ENCODE measurements at places on chromosomes 11 and 22. TPM values are rescaled to one million over a fixed set of nuclear protein-coding genes. Genes with fewer than 3 reads are reported as not detected.
A peak's percentile ranks its signal among the peaks of the same experiment; 100 is the strongest.

DNA sequence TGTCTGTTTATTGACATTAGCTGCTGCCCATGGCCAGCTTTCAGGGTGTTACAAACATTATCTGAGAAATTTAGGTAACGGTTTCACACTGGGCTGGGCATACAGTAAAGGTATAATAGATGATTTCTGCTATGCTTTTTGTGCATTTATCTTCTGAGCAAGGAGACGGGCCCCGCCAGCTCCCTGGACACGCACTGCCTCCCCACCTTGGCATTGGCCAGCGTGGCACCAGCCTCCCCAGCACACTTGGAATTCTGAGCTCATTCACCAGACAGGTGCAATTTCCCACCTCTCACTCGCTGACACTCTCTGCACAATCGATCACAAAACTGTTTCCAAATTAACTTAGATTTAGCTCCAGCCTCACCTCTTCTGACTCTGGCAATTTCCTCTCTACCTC is 222.8 kb downstream of the CEP164 start:
- DNase-seq = no peak

GRCh38 chr11:122703541-122704272 is 48.2 kb downstream of the UBASH3B start:
- DNase-seq = no peak

- no peak for DNase-seq
Observed at GRCh38 chr11:76510060-76511047, 65.5 kb downstream of the EMSY start.

DNA sequence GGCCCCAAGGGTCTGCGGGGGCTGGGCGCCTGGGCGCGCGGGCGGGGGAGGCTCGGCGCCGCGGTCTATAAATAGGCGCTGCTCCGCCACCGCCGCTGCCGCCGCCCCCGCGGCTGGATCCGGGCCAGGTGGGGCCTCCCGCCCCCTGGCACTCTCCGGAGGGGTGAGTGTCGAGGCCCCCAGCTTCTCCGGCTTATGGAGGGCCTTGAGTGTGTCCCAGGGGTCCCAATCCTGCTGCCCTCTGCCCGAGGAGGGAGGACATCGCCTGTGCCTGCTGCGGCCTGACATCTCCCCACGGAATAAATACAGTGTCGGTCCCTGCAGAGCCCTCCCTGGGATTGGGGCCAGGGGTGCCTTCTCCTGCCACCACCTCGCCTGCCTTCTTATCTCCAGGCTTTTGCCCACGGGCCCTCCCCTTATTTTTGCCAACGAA is 4.3 kb upstream of the GP1BB start:
- peak; percentile 93 for DNase-seq

GRCh38 chr22:50544746-50545253 is 899 bp upstream of the KLHDC7B start:
- DNase-seq = peak; percentile 79

GRCh38 chr11:75349521-75350116 is 1.8 kb downstream of the ARRB1 start:
- DNase-seq = no peak

DNA sequence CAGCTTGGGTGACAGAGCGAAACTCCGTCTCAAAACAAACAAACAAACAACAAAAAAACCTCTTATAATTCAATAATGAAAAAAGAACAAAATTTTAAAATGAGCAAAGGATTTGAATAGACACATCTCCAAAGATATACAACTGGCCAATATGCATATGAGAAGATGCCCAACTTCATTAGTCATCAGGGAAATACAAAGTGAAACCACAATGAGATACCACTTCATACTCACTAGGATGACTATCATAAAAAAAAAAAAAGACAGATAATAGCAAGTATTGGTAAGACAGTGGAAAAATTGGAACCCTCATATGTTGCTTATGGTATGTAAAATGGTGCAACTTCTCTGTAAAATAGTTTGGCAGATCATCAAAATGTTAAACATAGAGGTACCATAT is 28.7 kb upstream of the BARX2 start:
- DNase-seq = no peak

GRCh38 chr11:18285841-18286240 is 19.8 kb downstream of the SAA1 start:
- DNase-seq = no peak

DNA sequence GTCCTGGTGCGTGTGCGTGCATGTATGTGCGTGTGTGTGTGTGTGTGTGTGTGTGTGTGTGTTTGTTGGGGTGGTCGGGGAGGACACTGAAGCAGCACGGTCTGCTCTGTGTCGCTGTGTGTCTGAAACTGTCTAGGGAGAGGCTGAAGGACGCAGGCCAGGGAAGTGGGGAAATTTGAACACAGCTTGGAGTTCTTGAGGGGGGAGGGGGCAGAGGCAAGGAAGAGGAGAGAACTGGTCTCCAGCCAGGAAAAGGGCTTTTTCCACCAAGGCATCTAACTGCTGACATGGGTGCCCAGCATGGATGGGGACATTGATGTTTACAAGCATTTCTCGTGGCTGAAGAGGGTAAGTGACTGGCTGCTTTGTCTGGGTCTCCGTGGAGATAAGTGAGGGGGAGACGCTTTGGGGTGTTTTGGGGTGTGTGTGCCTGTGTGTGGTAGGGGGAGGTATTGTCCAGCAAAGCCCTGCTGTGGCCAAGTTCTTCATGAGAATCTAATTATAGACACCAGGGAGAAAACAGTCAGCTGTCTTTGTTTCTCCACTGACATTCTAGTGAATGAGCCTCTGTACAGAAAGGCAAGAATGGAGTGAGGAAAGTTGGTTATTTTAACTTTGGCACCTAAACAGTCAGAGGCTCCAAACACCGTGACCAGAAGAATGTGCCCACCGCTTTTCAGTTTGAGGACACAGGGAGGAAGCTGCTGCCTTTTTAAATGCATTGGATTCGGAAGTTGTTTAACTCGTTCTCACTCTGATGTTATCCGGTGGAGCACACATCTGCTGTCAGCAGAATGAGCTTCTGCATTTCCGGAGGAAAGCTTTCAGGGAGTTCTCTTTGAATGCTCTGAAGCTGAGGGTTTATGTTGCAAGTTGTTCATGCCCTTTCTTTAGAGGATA is 63.7 kb downstream of the PPFIBP2 start:
- DNase-seq = peak; percentile 78

DNA sequence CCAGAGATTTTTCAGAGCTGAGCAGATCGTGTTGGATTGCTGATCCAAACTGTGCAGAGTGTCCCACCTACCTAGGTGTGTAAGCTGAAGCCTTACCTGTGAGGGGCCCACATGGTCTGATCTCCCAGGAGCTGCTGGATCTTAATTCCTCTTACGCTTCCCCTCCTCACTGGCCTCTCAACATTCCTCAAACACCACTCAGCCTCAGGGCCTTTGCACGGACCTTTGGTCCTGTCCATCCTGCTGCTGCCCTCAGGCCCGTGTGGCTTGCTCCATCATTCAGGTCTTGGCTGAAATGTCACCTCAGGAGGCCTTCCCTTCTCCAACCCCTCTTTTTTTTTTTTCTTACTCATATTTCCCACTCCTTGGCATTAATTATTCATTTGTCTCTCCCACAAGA is 21.1 kb upstream of the RAB1B start:
- DNase-seq = peak; percentile 26

DNA sequence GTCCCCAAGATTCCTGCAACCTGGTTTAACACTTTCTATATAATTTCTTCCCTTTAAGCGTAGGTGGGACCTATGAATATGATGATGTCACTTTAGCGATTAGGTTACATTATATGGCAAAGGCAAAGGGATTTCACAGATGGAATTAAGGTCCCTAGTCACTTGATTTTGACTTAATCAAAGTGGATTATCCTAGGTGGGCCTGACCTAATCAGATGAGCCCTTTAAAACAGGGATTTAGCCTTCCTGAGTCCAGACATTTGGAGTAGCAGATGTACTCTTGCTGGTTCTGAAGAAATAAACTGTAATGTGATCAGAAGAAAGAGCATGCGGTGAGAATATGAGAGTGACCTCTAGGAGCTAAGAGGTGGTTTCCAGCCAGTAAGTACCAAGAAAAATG is 67.8 kb upstream of the LIN7C start:
- DNase-seq = no peak

- DNase-seq = no peak
Observed at GRCh38 chr11:103683576-103683975, 352.9 kb upstream of the DDI1 start.

DNA sequence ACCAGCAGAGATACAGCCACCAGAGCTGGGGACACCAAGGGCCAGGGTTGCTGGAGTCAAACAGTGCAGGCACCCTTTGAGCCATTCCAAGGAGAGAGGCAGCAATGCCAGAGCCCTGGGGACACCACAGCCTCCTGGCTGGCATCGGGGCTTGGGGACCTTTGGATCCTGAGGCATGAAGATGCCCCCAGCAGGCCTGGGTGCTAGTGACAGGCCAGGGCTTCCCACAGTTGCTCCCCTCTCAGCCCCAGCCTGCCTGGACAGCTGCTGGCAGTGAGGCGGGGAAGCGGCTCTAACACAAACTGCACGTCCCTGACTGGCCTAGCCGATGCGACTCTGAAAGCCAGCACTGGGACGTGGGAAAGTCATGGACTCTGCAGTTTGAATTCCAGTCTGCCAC is 2.7 kb downstream of the CD5 start:
- peak; percentile 32 for DNase-seq

- DNase-seq = peak; percentile 21
Observed at GRCh38 chr11:70644343-70645060, 246.2 kb downstream of the CTTN start.

DNA sequence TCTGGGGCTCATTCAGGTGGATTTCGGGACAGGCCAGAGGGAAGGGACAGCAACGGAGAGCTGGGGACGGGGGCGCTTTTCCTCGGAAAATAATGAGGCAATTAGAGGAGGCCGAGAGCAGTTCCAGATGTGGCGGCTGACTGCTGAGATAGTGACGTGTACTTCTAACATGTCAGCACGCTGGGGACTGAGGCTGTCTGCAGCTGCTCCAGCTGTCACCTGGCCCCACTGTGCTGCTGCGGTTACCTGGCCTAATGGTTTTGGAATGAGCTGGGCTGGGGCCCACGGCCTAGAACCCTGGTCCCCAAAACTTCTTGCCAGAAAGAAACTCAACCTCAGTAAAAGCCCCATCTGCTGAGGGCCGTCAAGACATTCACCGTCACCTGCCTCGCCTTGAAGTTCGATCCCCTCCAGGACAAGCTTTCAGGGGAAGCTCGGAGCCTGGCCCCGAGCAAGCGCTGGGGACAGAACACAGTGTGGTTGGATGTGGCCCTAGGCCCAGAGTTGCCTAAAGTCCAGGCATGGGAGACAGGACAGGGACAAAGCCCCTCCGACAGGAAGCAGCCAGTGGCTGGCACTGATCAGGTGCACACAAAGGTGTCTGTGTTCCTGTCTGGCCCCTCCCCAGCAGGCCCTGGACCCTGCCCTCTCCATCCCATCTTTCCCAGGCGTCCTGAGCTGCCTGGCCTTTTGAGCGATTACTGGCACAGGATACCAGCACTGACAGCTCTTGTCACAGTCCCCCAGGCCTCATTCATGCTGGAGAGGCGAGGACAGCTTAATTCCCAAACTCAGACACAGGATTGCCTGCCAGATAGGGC is 22.1 kb downstream of the RPUSD4 start:
- DNase-seq = no peak

DNA sequence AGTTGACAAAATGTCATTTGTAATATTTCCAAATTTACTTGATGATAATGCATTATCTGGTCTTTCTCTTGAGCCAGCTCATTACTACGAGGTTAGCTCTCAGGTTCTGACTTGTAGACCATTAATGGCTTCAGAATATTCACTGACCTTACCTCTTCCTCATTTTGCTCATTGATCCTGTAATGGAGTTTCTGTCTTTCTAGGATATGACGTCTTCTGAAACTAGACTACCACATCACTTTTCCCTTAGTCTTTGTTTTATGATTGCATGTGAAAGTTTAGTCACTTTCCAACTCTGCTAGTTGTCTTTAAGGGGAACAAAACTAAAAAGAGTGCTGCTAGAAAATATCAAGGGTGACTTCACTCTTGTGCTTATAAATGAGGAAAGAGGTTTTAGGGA is 697.6 kb downstream of the JRKL start:
- DNase-seq = no peak

DNA sequence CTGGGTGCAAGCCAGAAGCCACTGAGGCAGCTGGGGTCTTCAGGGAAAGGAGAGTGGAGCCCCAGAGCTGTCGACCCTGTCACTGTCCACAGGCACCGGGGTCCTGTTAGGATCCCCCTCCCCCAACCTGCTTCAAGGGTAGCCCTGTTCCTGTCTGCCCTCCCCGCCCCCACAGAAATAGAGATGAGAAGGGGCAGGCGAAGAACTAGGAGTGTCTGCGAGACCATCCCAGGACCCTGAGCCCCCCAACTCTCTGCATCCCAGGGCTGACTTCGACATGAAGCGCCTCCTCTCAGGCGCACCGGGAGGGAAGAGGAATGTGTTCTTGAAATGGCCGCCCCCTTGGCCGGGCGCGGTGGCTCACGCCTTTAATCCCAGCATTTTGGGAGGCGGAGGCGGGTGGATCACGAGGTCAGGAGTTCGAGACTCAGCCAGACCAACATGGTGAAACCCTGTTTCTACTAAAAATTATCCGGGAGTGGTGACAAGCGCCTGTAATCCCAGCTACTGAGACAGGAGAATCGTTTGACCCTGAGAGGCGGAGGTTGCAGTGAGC is 607 bp upstream of the ZNF70 start:
- no peak for DNase-seq

DNA sequence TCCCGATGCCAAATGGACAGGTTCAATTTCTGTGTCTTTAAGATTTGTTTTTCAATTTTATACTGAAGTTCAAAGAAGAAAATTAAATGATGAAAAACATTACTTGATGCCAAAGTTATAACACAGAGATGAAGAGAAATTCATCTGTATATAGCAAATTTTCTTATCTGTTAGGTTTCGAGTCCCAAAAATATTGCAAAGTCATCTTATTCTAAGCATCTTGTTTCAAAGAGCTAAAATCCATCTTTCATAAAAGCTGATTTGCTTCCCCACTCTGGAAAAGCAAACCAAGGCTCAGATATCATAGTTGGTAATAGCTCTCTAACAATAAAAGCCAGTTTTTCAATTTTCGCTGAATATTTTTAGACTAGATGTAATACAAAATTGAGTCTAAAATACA is 19.0 kb upstream of the CCDC89 start:
- DNase-seq = no peak

GRCh38 chr22:20803696-20804324 is 29.9 kb downstream of the SERPIND1 start:
- DNase-seq = peak; percentile 79

GRCh38 chr11:83205608-83206185 is 12.2 kb downstream of the ANKRD42 start:
- DNase-seq = no peak

CYTH4 gene
- 0.59 TPM for total RNA-seq

MAPK8IP1 gene
- total RNA-seq = 9.7 TPM

OMP gene
- total RNA-seq = not detected

PEX26 gene
- total RNA-seq = 25.3 TPM

BTG4 gene
- total RNA-seq = not detected

ZBTB16 gene
- not detected for total RNA-seq

PANX2 gene
- 0.29 TPM for total RNA-seq

MUC2 gene
- total RNA-seq = not detected

GP1BB gene
- total RNA-seq = 1.8 TPM

TEX12 gene
- total RNA-seq = 0.59 TPM

RAB36 gene
- total RNA-seq = 8.5 TPM

FLRT1 gene
- total RNA-seq = 0.29 TPM

C22orf31 gene
- total RNA-seq = not detected

All from osteoblast (primary cell).